ENCODE measurements at places on chromosomes 4 and X.

- DNase-seq, result no peak
Observed at GRCh38 chrX:43702079-43702524, 46.0 kb downstream of the MAOA start.

GRCh38 chrX:40809210-40809609, 73.9 kb upstream of the MED14 start:
- no peak for DNase-seq

GRCh38 chr4:122224348-122224747, 72.2 kb downstream of the BLTP1 start:
- no peak for DNase-seq

GRCh38 chrX:25726539-25726938, 411.6 kb upstream of the MAGEB18 start:
- no peak for DNase-seq

DNA sequence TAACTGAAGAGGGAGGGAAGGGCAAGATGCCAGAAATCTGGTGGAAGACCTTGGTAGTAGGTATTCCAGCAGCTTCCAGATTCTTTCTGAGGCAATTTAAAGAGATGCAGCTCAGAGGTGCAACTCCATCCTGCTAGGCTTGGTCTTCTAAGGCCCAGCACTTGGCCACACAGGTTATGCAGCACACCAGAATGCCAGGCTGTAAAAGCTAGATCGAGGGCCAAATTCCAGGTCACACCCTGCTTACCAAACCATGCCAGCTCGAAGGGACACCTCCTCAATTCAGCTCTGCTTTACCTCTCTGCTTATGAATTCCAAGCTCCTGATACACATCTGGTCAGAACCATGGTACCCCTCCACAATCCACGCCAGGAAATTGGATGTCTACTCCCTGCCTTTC, 19.8 kb upstream of the ATXN3L start:
- DNase-seq, result no peak

GRCh38 chrX:134804779-134805178, 146.5 kb upstream of the PLAC1 start:
- no peak for DNase-seq

DNA sequence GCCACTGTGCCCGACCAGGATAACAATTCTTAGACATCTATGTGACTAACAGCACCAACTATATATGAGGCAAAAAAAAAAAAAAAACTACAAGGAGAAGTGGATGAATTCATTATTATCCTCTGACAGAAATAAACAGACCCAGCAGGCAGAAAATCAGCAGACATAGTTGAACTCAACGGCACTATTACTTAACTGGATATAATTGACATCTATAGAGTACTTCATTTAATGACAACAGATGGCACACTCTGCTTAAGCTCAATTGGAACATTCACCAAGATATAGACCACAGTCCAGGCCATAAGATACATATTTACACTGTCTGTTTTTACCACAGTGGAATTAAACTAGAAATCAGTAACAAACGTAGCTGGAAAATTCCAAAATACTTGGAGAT, 13.3 kb downstream of the CLDN22 start:
- no peak for DNase-seq

- no peak for DNase-seq
Observed at GRCh38 chr4:10733481-10734062, 49.0 kb upstream of the CLNK start.

GRCh38 chr4:139660568-139661043, 5.0 kb upstream of the MGST2 start:
- DNase-seq, result no peak

DNA sequence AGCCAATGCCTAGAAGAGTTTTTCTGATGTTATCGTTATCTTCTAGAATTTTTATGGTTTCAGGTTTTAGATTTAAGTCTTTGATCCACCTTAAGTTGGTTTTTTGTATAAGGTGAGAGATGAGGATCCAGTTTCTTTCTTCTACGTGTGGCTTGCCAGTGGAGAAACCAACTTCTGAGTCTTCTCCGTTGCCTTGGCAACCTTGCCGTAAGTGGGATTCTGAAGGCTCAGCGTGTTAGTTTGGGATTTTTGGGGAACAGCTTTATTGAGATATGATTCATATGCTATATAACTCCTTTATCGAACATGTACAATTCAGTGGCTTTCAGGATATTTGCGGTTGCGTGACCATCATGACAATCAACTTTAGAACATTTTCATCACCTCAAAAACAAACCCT, 17.7 kb downstream of the SMS start:
- DNase-seq, result no peak

DNA sequence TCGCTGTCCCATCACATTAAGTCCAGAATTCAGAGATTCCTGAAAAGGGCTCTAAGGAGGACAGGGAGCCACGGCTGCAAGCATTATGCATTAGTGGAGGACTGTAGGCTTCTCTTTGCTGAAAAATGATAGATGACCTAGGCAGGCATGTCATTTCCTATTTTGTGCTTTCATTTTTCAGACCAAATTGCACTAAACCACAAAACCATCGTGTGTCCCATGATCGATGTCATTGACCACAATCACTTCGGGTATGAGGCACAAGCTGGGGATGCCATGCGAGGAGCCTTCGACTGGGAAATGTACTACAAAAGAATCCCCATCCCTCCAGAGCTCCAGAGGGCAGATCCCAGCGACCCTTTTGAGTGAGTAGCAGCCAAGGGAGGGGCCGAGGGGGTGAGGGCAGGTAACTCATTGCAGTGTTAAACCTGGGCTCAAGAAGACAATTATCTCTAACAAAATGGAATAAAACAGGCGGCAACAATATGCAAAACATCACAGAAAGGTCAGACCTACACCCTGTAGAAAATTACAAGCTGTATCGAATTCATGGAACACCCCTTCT, 355.2 kb upstream of the GALNT7 start:
- DNase-seq, result no peak

DNA sequence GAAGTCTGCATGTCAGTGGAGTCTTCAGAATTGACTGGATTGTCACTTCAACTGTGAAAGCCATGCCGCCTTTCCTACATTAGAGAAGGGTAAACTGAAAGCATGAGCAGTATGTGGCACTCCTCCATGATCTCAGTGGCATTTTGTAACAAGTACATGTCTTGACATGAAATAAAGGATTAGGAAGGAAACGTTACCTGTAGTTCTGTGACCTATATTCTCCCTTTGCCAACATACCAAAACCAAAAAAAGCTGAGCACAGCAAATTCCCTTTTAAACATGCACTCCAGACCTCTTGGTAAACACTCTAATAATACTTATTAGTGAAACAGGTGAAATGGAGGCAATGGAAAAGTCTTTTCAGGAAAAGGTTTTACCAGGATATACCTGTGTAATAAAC, 344.2 kb downstream of the GRIA2 start:
- no peak for DNase-seq

DNA sequence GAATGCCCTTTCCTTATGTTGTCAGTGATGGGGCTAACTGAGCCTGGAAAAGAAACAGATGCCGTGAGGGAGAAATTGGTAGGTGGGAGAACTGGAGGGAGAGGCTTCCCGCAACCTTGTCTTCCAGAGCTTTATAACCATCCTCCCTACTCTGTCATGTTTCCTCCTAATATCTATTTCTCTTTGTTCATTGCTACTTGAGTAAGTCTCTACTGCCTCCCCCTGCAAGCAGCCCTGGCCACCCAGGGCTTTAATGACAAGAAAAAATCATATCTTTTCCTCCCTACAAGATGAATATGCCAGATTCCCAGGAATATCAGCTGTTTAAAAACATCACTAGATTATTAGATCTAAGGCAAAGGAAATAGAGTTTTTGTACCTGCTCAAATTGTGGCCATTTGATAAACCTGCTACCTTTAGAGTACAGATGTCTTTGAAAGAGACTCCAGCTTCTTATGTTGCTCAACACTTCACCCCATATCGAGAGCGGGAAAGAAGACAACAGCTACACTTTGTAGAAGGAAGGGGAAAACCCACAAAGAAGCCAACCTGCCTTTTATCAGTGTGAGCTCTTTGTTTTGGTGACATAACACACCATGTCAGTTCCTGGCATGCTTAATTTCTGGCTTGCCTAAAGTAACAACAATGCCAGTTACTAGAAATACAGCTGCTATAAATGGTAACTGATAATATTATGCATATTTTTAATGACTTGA, 186.6 kb upstream of the LEF1 start:
- DNase-seq, result no peak

DNA sequence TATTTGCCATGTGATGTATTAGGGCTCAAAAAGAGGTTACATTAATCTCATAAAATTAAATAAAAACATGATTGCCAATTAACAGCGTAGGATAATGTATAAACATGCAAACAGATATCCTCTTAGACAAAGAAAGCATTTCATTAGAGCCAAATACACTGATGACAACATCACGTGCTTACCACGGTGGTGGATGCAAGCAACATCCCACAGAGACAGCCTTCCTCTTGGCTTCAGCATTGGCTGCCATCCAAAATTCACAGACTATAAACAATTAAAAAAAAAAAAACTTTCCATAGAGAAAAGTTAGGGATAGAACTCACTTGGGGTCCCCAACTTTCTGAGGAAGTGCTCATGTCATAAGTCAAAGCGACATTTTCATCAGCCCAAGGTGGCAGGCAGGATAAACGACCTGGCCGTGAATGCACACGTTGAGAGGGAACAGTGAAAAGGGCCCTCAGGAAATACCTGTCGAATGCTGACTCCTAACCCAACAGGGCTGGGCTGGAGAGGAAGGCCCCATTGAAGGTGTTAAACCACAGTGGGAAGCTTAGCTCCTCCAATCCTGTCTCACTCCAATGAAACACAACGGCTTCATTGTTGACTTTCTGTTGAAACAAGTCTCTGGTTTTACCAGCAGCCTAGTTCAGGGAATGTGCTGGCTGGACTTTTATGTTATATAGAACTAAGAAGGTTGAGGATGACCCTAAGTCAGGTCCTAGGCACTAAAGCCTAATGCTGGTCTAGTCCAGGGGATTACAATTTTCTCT, 48.4 kb downstream of the IDS start:
- DNase-seq, result no peak

- no peak for DNase-seq
Observed at GRCh38 chr4:186029571-186030398, 39.2 kb upstream of the TLR3 start.

- DNase-seq, result no peak
Observed at GRCh38 chr4:183392377-183392776, 52.1 kb upstream of the CDKN2AIP start.

GRCh38 chr4:72136429-72136828, 104.6 kb downstream of the NPFFR2 start:
- no peak for DNase-seq

Measured in progenitor cell of endocrine pancreas (in vitro differentiated cells).